ENCODE measurements at places on chromosomes 2 and 18.

DNA sequence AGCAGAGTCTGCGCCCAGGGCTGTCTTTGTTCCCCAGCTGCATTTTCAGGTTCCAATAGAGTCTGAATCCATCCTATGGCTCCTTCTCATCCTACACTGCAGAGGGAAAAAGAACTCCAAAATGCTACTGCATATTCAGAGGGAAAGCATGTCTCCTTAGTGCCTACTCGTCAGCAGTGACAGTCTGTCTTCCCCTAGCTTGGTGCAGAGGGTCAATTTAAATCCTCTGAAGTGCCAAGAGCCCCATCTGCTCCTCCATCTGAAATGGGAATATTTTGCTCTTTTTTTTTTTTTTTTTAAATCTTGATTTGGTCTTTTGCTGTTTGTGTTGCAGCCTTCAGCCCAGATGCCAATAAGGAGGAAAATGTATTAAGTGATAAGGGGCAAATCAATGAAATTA lies 199.3 kb downstream of the RNF144A start:
- DNase-seq, result no peak

DNA sequence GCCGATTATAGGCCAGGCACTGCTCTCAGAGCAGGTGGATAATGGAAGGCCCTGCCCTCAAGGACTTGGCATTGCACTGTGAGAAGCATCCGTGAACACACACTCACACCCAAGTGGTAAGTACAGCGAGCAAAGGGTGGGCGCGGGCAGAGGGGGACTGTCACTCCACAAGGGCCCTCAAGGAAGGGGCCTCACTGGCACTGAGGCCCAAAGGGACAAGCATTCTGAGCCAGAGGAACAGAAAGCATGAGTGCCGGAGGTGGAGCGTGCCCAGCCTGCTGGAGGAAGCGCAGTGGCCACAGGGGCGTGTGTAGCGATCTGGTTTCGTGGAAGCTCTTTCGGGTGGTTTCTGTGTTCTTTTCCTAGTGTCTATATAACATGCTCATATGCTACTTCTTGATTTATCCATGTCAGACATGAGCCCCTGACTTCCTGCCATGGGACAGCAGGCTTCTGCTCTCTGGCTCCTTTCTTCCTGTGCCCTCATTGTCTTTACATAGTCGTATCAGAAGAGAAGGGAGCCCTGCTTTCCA lies 132.7 kb upstream of the ASB18 start:
- no peak for DNase-seq

GRCh38 chr2:10844097-10844496 lies 31.5 kb upstream of the PDIA6 start:
- DNase-seq, result peak; percentile 23

GRCh38 chr2:228549441-228550007 lies 368.0 kb upstream of the SPHKAP start:
- no peak for DNase-seq

- peak; percentile 41 for DNase-seq
These were observed 37.0 kb downstream of the MARCHF4 start for GRCh38 chr2:216335252-216335651.

- DNase-seq, result peak; percentile 99
These were observed 555 bp downstream of the TMEM18 start for GRCh38 chr2:676647-677055.

GRCh38 chr2:149180226-149180875 lies 141.9 kb downstream of the LYPD6B start:
- peak; percentile 64 for DNase-seq

DNA sequence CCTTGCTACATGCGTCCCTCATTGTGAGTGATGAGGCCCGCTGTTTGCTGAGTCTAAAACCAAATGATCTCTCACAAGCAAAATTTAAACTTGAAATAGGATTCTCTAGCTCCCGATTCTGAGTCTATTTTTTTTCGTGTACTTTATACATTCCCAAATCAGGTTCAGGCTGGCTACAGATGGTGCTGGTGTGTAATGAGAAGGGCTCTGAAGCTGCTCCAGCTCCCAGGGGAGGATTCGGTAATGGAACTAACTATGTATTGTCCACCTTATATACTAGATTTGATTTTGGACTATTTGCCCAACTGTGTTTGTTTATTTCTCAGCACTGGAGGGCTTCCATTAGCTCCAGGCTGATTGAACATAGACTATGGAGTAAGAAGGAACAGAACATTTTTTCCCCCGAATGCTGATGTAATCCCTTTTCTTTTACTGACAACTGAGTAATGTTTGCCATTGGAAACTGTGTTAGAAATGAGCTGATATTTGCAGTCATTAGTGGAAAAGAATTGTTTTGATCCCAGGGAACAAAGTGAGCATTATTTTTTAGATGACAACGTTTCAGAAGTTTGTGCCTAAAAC lies 274.0 kb upstream of the FIGN start:
- no peak for DNase-seq
